ENCODE measurements at places on chromosomes 1 and 21.

GRCh38 chr1:33872683-33873082 is 8.8 kb downstream of the HMGB4 start:
- no peak for DNase-seq

DNA sequence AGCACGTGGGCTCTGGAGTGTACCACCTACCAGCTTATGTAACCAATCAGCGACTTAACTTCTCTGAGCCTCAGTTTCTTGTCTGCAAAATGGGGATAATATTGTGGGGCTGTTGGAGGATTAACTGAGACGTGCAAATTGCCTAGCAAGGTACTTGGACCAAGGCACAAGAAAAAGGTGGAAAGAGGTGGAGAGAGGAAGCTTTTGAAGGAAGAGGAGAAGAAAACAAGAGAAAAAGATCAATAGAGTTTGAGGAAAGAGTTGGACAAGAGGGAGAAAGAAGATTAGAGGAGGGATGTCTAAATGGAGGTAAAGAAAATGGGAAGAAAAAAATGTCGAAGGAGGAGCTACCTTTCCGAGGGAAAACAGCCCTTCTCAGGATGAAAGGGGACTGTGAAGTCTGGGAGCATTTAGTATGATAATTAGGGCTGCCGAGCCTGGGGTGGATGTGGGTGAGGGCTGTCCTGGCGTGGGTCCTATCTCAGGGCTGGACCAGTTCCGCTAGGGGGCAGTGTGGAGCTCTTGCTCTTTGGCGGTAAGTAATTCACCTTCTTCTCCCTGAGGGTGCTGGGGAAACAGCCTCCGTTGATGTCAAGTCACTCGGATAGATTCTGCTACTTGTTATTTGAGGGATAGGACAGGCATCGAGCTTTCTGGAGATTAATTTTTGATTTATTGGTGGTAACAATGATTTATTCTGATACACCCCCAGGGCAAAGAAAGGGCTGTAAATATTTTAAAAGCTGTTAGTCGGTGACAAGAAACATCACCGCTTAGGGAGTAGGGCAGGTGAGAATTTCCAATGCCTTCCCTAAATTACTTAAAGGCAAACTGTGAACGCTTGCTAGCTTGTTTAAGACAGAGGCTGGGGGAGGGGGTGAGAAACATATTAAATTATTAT is 79.0 kb upstream of the NFASC start:
- DNase-seq = peak; percentile 87

- DNase-seq = no peak
Observed at GRCh38 chr1:153292185-153292584, 20.6 kb downstream of the PGLYRP3 start.

- no peak for DNase-seq
Observed at GRCh38 chr1:170153417-170153816, 7.7 kb downstream of the NTMT2 start.

DNA sequence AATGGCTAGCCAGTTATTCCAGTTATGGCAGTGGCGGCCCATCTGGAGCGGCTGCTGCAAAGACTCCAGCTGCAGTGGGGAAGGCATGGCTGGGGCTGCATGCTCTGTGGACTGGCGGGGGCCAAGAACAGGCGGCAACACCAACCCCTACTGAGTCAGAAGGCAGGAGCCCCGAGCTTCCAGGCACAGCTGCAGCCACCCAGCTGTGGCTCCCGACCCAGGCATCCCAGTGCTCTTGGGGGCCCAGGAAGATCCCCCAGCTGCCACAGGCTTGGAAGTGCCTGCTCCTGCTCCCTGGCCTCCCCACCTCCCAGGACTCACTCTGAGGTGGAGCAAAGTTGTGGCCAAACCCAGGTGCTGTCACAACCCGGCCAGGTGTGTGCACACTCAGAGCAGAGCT is 317.0 kb upstream of the RRP15 start:
- no peak for DNase-seq

- DNase-seq = no peak
Observed at GRCh38 chr1:51690285-51690961, 73.5 kb downstream of the OSBPL9 start.

DNA sequence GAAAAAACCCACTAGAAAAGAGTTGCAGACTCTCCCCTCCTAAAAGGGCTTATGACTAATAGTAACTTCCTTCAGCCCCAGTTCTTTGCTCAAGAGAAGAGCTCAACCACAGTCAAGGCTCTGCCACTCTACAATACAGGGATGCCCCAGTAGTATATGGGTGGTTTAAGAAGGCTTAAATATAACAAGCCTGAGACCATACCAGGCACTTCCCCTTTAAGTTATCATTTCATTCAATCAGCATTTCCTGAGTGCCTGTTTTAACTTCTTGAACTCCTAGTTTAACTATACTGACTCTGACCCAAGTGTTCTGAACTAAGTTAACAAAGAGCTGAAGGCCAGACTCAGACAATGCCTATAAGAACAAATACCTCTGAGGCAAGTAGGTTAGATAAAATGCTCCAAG is 19.8 kb downstream of the PRPF38A start:
- DNase-seq = no peak

- DNase-seq = peak; percentile 73
Observed at GRCh38 chr21:39555911-39556590, 56.7 kb upstream of the B3GALT5 start.

DNA sequence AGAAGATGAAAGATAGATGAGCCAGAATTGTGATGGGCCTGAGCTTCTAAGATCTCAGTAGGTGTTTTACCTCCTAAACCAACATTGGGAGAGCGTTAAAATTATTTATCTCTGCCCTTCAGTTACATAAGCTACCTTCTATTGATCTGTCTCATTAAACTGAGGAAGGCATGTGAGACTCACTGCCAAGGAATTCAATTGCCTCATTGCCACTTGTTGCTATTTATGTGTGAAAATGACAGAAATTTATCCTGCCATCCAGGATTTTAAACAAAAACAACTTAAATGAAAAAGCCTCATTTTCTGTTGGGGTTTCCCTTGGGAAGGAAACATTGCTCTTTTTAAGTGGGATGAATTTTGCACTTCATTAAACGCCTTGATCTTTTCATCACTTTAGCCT is 78.7 kb upstream of the RUNX1 start:
- no peak for DNase-seq

- DNase-seq = peak; percentile 19
Observed at GRCh38 chr21:42858185-42858847, 21.0 kb downstream of the WDR4 start.

- DNase-seq = no peak
Observed at GRCh38 chr1:166489670-166490436, 323.1 kb upstream of the FAM78B start.

DNA sequence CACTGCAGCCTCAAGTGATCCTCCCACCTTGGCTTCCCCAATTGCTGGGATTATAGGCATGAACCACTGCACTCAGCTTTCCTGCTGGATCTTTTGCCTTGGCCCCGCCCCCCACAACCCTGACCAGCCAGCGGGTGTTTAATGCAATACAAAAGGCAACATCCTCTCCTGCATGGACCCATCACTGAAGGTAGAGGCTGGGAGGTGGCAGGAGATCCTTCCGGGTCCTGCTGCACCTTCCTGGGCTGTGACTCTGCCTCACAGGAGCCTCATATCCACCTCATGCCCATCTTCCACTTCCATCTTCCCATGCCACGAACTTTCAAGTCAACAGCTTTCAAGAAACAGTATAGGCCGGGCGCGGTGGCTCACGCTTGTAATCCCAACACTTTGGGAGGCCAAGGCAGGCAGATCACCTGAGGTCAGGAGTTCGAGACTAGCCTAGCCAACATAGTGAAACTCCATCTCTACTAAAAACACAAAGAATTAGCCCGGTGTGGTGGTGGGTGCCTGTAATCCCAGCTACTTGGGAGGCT is 11.7 kb upstream of the WNT9A start:
- peak; percentile 21 for DNase-seq

GRCh38 chr1:204730826-204731459 is 45.4 kb upstream of the LRRN2 start:
- no peak for DNase-seq

DNA sequence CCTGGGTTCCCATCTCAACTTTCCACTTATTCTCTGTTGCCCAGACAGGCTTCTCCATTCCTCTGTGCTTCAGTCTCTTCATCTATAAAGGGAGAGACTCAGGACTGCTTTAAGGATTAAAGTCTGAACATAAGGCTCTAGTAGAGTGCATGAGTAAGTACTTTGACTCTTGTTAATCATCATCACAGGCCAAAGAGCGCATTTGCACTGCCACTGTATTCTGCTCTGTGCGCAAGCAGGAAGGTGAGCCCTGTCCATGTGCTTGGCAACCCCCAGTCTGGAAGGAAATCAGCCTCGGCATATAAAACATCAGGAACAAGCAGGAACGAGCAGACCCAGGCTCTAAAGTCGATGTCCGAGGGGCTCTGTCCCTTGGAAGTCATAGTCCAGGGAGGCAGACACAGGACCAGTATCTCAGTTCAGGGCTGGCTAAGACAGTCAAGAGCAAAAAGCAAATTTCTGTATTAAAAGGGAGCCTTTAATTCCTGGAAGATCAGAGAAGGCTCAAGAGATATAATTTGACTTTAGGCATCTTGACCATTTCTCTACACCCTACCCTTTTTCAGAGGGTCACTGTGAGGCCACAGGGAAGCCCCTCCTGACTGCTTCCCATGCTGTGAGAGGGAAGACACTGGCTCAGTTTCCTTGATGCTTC is 131.2 kb downstream of the TRABD2B start:
- no peak for DNase-seq

- no peak for DNase-seq
Observed at GRCh38 chr21:16708101-16708835, 804.6 kb upstream of the CXADR start.

- DNase-seq = no peak
Observed at GRCh38 chr1:235703506-235703905, 53.9 kb upstream of the GNG4 start.

DNA sequence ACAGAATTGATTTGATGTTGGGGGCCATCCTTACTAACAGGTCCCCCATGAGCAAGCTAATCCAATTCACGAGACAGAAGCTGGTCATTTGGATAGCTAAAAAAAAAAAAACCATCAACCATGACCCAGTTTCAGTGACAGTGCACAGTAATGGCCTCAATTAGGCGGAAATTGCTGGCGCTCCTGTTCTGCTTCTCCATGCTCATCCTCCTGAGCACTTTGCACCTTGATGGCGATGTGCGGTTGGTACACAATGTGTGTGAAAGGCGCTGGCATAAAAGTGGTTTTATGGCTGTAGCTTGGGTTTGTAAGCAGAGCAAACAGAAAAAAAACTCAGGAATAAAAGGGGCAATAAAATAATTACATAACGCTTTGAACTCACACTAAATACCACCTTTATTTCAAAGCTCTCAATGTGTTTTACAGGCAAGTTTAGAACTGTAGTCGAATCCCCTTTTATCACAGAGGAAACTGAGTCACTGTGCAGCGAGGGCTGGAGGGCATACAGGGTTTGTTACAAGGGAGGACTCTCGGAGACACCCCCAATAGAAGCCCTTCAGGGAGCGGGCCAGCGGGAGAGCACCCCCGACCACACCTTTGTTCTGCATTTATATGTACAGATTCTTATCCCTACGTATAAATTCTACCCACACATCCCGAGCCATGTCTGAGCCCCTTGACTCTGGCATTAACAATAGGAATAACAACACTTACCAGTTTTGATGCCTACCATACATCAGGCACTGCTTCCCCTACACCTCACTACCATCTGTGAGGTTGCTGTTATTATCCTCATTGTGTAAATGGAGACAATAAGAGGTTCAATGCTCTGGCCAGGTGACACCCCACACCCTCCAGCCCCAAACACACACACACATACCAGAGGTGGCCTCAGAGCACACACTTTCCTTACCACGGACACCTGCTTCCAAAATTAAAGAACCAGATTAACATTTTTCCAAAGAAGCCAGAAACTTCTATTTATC is 213.5 kb upstream of the IRF2BP2 start:
- DNase-seq = no peak

GRCh38 chr21:42845296-42845965 is 33.9 kb downstream of the WDR4 start:
- peak; percentile 19 for DNase-seq

DNA sequence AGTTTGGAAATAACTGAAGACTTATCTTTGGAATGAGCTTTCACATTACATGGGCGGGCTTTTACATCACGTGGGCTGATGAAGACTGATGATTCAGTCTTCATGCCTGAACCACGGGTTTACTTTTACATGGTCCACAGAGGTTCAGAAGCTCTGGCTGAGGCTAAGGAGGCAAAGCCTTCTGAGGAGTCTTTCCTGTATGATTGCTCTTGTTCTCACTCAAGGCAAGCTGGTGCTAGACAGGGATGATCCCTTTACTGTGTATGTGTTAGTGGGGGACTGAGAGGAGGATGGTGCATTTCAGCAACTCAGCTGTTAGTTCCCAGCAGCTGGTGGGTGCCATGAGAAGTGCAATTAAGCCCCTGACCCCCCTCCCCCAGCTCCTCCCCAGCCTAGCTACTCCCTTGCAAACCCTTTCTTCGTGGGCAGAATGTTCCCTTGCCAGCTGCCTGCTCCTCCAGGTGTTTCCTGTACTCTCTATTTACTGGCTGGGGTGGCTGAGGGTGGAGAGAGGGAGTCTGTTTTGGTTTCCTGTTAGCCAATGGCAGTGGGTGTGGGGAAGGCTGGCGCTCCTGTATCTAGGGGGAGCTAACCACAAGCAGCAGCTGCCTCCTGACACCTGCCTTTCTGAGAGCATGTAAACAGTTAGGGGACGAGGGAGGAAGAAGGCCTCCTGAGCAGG is 15.4 kb downstream of the BTG2 start:
- DNase-seq = peak; percentile 68
